ENCODE measurements at places on chromosomes 7 and 10.

DNA sequence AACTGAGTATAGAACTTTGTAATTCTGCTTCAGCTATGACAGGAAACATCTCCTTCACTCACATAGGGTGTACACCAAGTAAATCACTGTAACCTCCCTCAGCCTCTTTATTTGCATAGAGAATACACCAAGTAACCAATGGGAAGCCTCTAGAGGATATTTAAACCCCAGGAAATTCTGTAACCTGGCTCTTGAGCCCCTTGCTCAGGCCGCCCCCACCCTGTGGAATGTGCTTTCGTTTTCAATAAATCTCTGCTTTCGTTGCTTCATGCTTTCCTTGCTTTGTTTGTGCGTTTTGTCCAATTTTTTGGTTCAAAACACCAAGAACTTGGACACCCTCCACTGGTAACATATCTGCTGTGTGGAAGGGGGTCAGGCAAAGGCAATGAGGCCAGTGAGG, 60.2 kb downstream of the CLRN3 start:
- no peak for DNase-seq

GRCh38 chr7:875476-876076, 778 bp upstream of the GET4 start:
- DNase-seq: peak; percentile 26

DNA sequence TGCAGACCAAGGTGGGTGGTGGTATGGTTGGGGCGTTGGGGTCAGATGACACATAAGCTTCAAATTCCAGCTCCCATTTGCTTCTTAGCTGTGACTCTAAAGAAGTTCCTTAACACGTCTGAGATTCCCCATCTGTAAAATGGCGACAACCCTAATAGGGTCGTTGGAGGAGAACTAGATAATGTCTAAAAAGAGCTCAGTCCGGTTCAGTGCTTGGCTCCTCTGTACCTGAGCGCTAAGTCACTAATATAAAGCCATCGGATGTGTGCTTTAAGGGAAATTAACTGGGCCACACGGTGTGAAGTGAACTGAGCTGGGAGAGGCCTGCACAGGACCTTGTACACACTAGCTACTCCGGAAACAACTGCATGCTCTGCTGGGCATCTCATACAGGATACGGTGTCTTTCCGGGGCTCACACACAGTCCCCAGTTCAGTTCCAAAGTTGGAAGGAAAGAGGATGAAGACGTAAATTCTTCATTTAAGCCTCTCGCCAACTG, 476 bp upstream of the ZFYVE27 start:
- DNase-seq: no peak

- DNase-seq: no peak
Observed at GRCh38 chr10:79002336-79002735, 66.4 kb upstream of the ZMIZ1 start.

GRCh38 chr7:119175911-119176627, 951.6 kb downstream of the ANKRD7 start:
- DNase-seq: peak; percentile 97
